ENCODE measurements at places on chromosomes 7 and 10. TPM values are rescaled to one million over a fixed set of nuclear protein-coding genes. Genes with fewer than 3 reads are reported as not detected.

DNA sequence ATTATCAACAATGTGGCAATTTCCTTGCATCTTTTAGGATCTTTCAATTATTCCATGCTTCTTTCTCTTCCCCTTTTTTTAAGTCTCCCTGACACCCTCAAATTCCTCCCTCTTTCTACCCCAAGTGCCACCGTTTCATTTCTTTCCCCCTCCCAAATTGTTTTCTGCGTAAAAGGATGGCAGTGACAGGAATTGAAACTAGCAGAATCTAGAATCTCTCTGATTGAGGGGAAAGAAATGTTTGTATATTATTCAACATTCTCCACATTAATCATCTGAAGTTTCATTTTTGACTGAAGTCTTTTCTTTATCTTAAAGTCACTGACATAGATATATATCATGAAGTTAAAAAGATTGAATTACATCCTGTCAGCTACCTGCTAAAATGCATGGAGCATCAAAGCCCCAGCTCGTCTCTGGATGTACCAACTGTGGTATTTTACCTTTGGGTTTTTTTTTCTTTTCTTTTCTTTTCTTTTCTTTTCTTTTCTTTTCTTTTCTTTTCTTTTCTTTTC, 633.5 kb downstream of the SORCS3 start:
- H3K27me3 ChIP-seq = no peaks in the 10 kb centered on the region
- no peaks in the 10 kb centered on the region for H3K36me3 ChIP-seq
- no peaks in the 10 kb centered on the region for H3K4me1 ChIP-seq
- H3K4me3 ChIP-seq = no peak overlapping the region

DNA sequence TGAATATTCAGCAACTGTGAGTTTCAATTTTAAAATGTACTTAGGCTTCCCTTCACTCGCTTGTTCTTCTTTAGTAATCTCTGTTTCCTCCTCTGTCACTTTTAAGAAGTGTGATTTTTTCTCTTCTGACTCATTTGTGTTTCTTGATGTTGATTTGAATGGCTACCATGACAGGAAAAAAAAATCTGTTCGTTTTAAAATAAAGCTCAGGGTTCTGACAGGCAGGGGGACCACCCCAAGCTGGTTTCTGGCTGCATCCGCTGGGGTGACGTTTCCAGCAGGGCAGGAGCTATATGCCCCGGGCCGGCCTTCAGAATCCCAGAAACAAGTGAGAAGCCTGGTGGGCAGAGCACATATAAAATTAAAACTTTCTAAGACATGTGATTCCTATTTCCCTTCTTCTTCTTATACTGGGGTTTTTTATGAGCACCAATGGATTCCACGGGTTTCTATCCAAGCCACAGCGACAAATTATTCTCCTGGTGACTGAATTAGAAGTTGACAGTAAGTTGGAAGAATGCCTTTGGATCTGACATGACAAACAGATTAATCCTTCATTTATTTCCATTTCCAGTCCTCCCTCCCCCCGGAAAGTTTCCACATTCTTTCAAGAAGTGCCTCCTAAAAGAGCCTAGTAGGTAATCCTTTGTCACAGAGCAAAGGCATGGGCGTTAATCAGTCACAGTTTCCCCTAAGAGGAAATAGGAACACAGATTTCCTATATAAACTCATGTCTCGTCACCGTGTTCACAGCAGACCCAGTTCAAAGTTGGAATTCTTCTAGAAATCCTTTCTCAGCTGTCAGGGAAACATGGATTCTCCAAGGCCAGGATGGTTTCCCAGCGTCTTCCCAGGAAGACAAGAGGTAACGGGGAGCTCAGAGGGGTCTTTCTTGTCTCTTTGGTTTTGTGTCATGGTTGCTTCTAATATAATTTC, 79.9 kb downstream of the PTPRE start:
- no peak overlapping the region for H3K4me3 ChIP-seq
- no peaks in the 10 kb centered on the region for H3K27me3 ChIP-seq
- H3K27ac ChIP-seq = peak overlapping the region; percentile 69
- H3K4me1 ChIP-seq = peaks cover 73% of the 10 kb centered on the region

- DNase-seq = no peak
- no peaks in the 10 kb centered on the region for H3K4me1 ChIP-seq
- no peak overlapping the region for H3K4me3 ChIP-seq
- H3K27ac ChIP-seq = no peak overlapping the region
Observed at GRCh38 chr10:56469482-56469881, 108.4 kb upstream of the ZWINT start.

DNA sequence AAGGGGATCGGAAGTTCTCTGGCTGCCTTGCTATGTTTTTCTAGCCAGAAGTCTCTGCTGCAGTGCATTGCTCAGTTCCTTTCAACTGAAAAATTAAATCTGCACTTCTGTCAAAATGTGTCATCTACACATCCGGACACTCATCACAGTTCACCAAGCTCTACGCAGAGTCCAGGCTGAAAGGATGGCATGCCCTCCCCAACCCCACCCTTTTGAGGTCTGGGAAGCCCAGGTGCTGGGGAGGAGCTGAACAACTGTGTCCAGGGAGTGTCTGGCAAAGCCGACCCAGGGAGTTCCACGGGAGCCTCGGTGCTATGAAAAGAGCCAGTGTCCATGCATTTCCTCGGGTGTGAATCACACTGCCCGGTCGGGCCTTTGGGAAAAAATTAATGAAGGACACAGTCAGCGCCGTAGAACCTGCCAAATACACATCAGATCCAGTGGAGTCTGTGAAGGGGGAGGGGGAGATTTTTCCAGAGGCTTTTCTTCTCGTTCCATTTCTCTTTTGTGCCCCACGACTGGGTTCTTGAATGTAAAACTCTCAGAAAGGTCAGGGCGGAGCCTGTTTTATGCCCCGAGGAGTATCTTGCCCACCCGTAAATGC, 757 bp upstream of the PALS2 start:
- no peaks in the 10 kb centered on the region for H3K36me3 ChIP-seq
- DNase-seq = no peak
- H3K4me3 ChIP-seq = peak overlapping the region; percentile 84
- H3K27me3 ChIP-seq = peaks cover 40% of the 10 kb centered on the region
- H3K27ac ChIP-seq = peak overlapping the region; percentile 74

- H3K4me3 ChIP-seq = no peak overlapping the region
- H3K27me3 ChIP-seq = no peaks in the 10 kb centered on the region
- no peak for DNase-seq
- no peaks in the 10 kb centered on the region for H3K36me3 ChIP-seq
- H3K27ac ChIP-seq = no peak overlapping the region
Observed at GRCh38 chr7:23043441-23043840, 29.5 kb upstream of the HYCC1 start.

DNA sequence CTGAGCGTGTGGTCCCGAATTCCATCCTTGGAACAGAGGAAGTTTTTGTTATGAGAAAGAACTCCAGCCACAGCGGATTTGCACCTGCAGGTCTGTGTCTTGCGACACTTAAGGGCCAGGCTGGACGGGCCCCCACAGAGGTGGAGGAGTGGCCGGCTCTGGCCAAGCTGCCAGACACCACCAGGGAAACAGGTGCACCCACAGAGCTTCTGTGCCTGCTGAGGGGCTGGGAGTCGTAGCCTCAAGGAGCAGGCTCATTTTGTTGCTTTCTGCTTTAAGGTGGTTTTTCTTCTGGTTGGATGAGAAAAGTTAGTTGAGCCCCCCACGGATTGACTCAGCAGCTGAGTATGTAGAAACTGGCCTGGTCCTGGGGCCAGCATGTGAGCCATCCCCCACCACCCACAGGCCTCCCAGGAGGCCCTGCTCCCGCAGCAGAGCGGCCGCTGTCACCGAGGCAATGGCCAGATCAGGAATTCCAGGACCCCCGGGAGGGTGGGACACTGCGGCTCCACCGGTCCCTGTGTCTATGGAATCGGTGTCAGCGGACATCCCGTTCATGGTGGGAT, 41.9 kb downstream of the NKX6-2 start:
- H3K36me3 ChIP-seq = no peaks in the 10 kb centered on the region
- no peaks in the 10 kb centered on the region for H3K4me1 ChIP-seq
- no peak overlapping the region for H3K4me3 ChIP-seq
- no peak for DNase-seq
- no peaks in the 10 kb centered on the region for H3K27me3 ChIP-seq

DNA sequence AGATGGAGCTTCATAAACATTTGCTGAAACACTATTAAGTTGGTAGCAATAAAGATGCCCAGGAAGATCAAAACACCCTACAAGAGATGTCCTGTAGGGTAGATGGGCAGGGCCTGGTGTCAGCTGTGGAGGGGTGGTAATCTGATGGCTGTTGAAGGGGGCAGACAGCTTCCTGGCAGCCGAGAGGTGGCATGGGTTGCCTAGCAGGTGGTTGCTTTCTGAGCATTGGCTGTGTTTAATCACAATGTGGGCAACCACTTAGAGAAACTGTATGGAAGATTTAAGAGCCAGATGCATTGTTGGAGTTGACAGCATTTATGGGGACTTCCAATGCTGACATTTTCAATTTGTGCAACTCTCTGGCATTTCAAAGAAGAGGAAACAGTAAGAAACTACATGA, 79.9 kb upstream of the SLC26A5 start:
- no peaks in the 10 kb centered on the region for H3K27me3 ChIP-seq
- DNase-seq = no peak
- H3K4me3 ChIP-seq = no peak overlapping the region
- H3K36me3 ChIP-seq = no peaks in the 10 kb centered on the region
- no peak overlapping the region for H3K27ac ChIP-seq
- H3K4me1 ChIP-seq = no peaks in the 10 kb centered on the region

GRCh38 chr7:81469869-81470723, 299.8 kb downstream of the HGF start:
- H3K27me3 ChIP-seq = no peaks in the 10 kb centered on the region
- H3K27ac ChIP-seq = peak overlapping the region; percentile 47
- H3K36me3 ChIP-seq = no peaks in the 10 kb centered on the region
- peaks cover 13% of the 10 kb centered on the region for H3K4me1 ChIP-seq

GRCh38 chr10:95467162-95467599, 94.0 kb downstream of the SORBS1 start:
- H3K4me3 ChIP-seq = peak overlapping the region; percentile 5
- no peaks in the 10 kb centered on the region for H3K36me3 ChIP-seq
- no peaks in the 10 kb centered on the region for H3K27me3 ChIP-seq
- DNase-seq = peak; percentile 42
- H3K27ac ChIP-seq = peak overlapping the region; percentile 92
- H3K4me1 ChIP-seq = peaks cover 94% of the 10 kb centered on the region

DNA sequence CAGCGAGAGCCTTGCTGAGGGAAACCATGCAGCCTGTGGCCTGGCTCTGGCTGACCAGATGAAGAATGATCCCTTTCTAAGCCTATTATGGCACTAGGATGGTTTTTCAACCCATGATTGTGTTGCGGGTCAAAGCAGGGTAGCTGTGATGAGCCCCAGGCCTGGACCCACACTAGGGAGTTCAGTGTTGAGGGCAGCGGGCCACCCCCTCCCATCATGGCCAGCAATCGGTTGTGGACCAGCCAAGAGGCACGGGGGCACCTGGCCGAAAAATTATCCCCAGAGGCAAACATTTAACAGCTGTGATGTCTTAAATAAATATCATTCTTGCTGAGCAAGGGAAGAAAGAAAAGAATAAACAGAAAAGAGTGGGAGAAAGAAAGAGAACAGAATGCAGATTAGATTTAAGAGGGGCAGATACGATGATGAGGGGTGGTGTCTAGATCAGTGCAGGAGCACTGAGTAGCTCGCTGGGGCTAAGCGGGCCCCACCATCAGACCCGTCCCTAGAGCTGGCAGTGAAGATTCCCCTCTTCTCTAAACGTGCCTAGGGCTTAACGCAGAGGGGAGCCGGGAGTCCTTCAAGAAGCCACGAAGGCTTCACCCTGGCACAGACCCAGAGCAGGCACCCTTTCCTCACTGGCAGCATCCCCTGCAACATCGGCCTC, 82.7 kb downstream of the SLC37A3 start:
- H3K36me3 ChIP-seq = peaks cover 8% of the 10 kb centered on the region
- H3K27ac ChIP-seq = peak overlapping the region; percentile 36
- H3K4me1 ChIP-seq = peaks cover 18% of the 10 kb centered on the region
- no peak for DNase-seq
- no peaks in the 10 kb centered on the region for H3K27me3 ChIP-seq

DNA sequence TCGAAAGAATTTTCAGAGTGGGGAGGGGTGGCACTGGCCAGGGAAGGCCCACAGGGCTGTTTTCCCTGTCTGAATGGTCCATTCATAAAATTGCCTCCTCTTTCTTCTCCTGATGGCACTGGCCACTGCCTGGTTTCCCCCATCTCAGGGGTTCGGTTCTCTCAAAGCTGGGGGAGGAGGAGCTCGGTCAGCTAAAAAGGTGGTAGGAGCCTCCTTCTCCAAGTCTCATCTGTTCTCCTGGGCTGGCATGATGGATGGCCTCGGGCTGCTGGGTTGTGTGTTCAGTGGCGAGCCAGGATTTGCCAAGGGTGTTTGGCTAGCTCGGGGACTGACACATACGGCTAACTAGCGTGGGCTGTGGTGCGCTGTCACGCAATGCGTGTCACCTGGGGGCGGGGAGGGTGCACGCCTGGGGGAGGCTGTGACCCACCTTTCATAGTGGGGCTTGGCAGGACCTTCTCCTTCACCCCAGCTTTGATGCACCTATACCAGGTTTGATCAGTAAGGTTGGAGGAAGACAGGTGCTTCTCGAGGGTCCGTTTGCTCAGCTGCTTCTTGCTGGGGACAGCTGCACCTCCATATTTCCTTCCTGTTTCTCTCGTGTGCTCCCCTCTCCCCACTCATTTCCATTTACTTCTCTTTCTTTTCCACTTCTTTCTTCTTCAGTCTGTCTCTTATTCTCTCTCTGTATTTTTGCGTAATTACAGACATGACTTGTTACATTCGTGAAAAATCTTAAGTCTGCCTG, 36.3 kb downstream of the RBM20 start:
- DNase-seq = no peak
- H3K27me3 ChIP-seq = no peaks in the 10 kb centered on the region
- peak overlapping the region; percentile 32 for H3K4me3 ChIP-seq
- H3K27ac ChIP-seq = peak overlapping the region; percentile 88
- H3K36me3 ChIP-seq = no peaks in the 10 kb centered on the region
- peaks cover 78% of the 10 kb centered on the region for H3K4me1 ChIP-seq

DNA sequence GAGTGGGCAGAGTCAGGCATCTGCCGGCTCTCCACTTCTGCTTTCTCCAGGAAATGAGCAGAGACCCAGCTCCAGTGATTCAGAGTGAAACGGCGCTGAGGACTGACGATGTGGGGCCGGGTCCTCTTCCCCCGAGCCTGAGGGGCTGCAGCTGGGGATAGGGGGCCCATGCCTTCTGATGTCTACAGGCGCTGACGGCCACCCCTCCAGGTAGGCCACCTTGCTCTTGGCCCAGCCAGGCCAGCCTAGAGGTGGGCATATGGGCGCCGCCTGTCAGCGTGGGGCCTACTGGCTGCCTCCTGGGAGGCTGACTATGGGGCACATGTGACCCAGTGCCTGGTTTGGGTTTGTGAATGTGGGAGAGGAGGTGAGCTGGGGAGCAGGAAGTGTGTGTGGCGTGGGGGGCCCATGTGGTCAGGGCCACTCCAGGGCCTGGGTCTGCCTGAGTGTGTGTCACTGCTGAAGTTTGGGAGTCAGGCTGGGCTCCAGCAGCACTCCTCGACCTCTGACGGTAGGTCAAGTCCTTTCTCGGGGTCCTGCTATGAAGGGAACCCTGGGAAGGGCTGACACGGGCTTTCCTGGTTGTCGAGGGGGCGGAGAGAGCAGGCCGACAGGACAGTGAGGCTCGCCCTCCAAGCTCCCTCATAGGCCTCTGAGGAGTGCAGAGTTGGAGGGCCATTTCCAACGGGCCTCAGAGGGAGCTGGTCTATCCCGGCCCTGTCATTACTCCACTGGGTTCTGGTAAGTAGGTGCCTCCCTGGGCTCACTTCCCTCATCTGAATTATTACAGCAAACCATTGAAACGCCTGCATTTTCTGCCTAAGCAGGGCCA, at the start of gene WDFY4:
WDFY4 (plus strand) TSS at position 82 of the 832 bp plus-strand sequence. CDS start 24,860 bp downstream, outside the sequence.
- no peak for DNase-seq
- H3K36me3 ChIP-seq = no peaks in the 10 kb centered on the region
- H3K27ac ChIP-seq = peak within 1 kb of the TSS; percentile 16
- peak within 1 kb of the TSS; percentile 23 for H3K4me3 ChIP-seq
- peaks cover 9% of the 10 kb centered on the region for H3K4me1 ChIP-seq

The ZSCAN25 gene
- 9.0 TPM for total RNA-seq

The MRC1 gene
- 18.9 TPM for total RNA-seq

The AZGP1 gene
- 85.5 TPM for total RNA-seq

The SPDYE9 gene
- not detected for total RNA-seq

The TAF6 gene
- total RNA-seq = 34.1 TPM

The SPDYE2 gene
- not detected for total RNA-seq

The GRM3 gene
- total RNA-seq = not detected

The CLDN4 gene
- total RNA-seq = 0.27 TPM
